ENCODE measurements at places on chromosomes 12 and 14.
A peak's percentile ranks its signal among the peaks of the same experiment; 100 is the strongest.

DNA sequence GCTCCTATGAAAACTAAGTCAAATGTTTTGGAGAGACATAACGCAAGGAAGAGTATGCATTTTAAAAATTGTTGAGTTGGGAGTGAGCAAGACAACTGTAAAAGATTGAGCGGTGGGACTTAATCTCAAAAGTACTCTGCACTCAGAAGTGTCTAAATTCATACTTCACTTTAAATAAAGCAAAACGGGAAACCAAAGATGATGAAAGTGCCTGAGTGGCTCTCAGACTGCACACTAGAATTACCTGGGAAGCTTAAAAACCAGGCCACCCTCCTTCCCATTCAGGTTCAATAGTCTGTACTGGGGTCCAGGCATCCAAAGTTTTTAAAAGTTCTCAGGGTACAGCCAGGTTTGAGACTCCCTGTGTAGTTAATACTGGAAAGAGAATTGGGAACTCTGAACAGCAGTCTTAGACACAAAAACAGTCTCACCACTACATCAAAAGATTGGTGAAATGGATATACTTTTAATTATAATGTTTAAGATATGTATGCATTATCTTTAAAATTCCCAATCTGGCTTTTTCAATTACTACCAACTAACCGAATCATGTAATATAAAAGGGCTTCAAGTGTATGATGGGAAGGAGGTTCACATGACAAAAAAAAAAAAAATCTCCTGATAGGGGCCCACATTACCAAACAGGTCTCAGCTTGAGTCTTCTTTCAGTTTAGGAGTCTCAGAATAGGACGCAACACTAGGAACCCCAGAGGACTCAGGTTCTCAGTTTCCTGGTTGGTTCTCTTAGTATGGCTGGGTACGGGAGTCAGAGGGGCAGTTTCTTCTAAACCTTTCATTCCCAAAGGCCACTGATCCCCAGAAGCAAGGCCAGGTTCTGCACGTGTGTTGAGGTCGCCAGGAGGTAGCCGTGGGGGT lies 1.0 kb downstream of the HOMEZ start:
- no peak for DNase-seq

DNA sequence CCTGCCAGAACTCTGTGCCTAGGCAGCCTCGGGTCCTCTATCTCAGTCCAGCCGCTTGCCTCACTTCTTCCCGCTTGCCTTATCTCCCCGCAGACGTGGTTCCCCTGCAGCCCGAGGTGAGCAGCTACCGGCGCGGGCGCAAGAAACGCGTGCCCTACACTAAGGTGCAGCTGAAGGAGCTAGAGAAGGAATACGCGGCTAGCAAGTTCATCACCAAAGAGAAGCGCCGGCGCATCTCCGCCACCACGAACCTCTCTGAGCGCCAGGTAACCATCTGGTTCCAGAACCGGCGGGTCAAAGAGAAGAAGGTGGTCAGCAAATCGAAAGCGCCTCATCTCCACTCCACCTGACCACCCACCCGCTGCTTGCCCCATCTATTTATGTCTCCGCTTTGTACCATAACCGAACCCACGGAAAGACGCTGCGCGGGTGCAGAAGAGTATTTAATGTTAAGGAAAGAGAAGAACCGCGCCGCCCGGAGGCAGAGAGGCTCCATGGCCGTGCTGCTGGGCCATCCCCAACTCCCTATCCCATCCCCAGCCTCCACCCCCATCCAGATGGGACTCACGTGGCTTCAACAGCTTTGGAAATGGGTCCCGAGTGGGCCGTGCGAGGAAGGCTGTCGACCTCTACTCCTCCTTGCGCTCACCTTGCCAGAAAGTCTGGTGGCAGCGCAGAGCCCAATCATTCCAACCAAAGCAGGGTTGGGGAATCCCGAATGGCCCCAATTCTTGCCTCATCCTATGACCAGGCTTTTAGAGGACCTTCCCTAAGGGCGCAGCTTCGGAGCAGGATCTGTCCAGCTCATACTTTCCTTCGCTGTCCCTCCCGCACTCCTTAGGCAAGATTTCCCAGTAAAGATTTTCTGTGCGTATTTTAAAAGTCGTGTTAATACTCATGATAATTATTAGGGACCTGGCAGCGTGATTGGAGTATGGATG lies 6.5 kb downstream of the HOXC13 start:
- DNase-seq, result no peak

GRCh38 chr14:74514471-74514941 lies 20.9 kb downstream of the ISCA2 start:
- peak; percentile 30 for DNase-seq

DNA sequence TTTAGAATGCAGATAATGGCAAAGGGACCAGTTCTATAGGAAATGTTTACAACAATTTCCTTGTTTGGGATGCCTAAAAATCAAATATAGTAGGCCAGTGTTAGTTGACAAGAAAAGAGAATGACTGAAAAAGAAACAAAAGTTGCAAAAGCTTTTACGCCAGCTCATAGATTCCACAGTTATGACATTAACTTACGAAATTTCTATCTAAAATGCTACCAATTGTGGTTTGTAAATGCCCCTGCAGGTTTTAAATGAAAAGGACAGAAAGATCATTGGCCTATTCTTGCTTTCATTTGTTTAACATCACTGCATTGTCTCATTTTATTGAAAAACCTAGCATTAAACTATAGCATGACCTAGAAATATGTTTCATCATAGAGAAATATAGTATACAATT lies 345.8 kb downstream of the CCDC91 start:
- no peak for DNase-seq
